ENCODE measurements at places on chromosomes 5 and 9. TPM values are rescaled to one million over a fixed set of nuclear protein-coding genes. Genes with fewer than 3 reads are reported as not detected.

DNA sequence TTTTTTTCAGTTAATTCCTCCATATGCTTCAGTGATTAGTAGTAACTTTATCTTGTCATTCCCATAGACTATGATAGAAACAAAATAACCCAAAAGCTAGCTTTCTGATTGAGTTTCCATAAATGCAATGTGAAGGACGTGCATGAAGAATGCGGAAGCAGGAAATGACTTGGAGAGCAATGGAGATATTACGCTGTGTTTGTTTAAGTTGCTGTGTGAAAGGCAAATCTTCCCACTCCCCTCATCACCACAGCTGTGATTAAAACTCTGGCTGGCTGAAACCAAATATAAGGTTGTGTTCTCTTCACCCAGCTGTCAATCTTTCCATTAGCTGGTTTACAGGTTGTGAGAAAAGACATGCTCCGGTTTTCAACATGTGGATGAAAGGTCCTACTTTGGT, 83.9 kb downstream of the NR2F1-AS1 start:
- no peak for DNase-seq

DNA sequence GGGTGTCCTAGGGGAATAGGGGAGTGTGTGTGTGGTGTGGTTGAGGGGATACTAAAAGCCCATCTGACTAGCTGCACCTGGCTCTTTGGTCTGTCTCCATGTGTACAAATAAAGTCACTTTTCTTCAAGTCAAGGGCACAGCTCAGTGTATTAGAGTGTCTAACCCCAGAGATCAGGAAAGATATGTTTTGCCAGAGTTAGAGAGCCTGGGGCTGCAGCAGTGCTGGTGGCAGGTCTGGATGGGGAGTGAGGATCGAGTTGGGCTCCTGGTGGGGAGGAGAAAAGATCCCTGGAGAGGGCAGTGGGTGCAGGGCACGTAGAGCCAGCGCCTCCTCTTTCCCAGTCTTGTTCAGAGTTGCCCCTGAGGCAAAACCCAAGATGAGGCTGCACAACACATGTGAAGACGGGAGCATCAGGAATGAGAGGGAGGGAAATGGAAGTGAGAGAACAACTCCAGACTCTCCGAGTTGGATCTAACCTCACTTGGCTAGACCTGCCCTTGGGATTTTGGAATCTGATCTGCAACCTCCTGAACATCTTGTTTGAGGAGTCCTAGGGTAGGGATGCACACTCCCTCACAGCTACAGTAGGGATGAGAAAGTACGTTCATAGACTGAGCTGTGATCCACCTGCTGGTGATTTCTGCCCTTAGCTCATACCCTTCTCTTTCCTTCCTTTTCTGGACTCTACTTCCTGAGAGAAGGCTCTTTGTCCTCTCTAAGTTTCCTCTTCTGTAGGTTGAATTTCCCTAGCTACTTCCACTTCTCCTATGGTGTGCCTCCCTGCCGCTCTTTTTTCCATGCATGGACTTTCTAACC, 309.9 kb downstream of the ZSWIM6 start:
- peak; percentile 42 for DNase-seq

DNA sequence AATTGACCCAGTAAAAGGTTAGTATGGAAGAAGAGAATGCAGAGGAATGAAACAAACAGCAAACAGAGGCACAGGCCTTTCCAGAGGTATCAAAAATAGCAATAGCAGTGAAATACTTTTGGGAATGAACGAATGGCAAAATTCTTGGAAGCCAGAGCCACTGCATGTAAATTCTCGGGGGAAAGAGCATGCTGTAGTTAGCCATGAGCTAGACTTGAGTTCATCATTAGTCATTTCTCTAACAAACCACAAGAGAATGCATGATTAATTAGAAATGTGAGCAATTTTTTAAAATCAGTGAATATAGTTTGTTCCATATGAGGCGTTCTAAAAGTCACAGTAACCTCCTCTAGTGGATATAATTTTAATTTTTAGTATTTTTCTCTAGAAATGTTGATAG, 170.3 kb upstream of the PRR16 start:
- DNase-seq = no peak

- DNase-seq = no peak
These were observed 91.2 kb downstream of the RIC1 start for GRCh38 chr9:5720151-5720550.

DNA sequence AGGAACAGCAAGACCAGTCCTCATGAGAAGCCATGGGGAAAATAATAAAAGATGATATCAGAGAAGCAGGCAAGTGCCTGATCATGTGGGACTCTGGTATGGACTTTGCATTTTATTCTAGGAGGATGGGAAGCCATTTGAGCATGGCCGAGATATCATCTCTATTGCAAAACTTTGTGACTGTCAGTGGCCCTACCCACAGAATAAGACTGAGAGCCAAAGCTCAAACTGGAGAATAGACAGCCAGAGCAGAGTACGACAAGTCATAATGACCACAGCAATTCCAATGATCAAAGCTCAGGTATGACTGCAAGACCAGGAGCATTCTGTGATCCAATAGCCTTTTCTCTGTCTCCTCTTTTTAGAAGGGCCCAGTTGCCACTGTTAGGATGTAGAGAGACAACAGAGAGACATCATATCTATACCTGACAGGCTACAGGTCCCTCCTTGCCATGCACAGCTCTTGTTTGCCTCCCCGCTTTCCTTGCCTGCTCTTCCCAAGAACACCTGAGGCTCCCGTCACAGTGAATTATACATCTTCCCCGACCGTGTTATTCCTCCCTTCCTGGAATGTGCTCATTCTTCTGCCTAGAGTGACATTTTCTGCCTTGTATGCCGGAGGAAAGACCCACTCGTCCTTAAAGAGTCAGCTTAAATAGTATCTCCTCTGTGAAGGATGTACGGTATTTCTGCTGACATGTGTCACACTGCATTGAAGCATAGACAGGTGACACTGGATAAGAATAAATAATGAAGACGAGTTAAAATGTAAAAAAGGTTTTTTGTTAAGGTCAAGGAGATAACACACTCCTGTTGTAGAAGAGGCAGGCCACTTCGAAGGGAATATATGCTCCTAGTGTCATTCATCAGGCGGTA, 248.7 kb upstream of the MAP3K1 start:
- no peak for DNase-seq

GRCh38 chr5:159533197-159533596, 202.9 kb upstream of the IL12B start:
- DNase-seq = peak; percentile 61

GRCh38 chr9:130714586-130715110, 21.1 kb downstream of the EXOSC2 start:
- no peak for DNase-seq

- peak; percentile 95 for DNase-seq
These were observed 4.8 kb upstream of the SARDH start for GRCh38 chr9:133742849-133743444.

- DNase-seq = peak; percentile 63
These were observed at the start of gene TMEM232 for GRCh38 chr5:110726249-110727024. Gene TMEM232, minus strand, starts transcription at chr5:110726671. Its CDS starts 59,319 bp downstream, at chr5:110667352.

- no peak for DNase-seq
These were observed 46.9 kb upstream of the CEP78 start for GRCh38 chr9:78189001-78189400.

- DNase-seq = no peak
These were observed 1.2 kb downstream of the N4BP3 start for GRCh38 chr5:178114325-178115135.

GRCh38 chr9:89879701-89880100, 274.9 kb downstream of the GADD45G start:
- no peak for DNase-seq

DNA sequence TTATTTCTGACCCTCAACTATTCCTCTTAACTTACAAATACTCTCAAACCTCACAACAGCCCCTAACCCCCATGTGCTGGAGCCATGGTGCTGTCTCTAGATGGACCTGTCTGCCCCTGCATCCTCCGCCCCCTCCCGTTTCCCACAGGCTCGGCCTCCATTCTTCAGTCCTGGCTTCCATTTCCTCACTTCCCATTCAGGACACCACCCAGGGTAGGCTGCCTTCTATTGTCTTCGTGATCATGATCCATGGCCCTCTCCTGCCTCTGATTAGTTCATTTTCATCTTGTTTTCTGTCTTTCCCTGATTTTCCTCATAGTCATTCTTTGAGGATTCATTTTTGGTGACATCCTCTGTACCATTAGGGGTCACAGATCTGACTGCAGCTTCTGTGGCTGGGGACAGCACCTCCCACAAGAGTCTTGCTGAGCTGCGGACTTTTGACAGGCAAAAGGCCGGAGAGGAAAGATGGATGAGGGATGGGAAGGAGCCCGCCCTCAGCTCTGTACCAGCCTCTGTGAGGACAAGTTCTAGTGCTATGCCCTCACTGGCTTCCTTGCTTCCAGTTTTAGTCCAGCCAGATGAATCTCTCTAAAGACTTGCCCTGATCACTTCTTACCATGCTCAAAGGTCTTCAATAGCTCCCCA, 255.8 kb downstream of the NTRK2 start:
- DNase-seq = no peak

Gene GABRB2
- polyA plus RNA-seq = not detected

Gene ARID3C
- 0.08 TPM for polyA plus RNA-seq

Gene DPP7
- 71.8 TPM for polyA plus RNA-seq

Gene RANBP3L
- not detected for polyA plus RNA-seq

Gene GPX8
- 55.7 TPM for polyA plus RNA-seq

Gene MEIKIN
- not detected for polyA plus RNA-seq

Gene CAST
- 150 TPM for polyA plus RNA-seq

Gene ZNF618
- 10.0 TPM for polyA plus RNA-seq

Gene CLTB
- polyA plus RNA-seq = 42.2 TPM

Gene CORO2A
- 0.42 TPM for polyA plus RNA-seq

Gene TRPM3
- polyA plus RNA-seq = not detected
